A673 (cell line): ENCODE measurements at places on chromosomes 6 and 20. TPM values are rescaled to one million over a fixed set of nuclear protein-coding genes. Genes with fewer than 3 reads are reported as not detected.

The SSTR4 gene
- not detected in 2 replicates for total RNA-seq

The SPATA25 gene
- 1.9 and 2.0 TPM in 2 replicates for total RNA-seq

GRCh38 chr6:22399693-22400092 lies 102.9 kb upstream of the PRL start:
- DNase-seq, result no peak

- DNase-seq, result no peak
Measured at GRCh38 chr6:137230547-137230946, 11.4 kb upstream of the IFNGR1 start.

DNA sequence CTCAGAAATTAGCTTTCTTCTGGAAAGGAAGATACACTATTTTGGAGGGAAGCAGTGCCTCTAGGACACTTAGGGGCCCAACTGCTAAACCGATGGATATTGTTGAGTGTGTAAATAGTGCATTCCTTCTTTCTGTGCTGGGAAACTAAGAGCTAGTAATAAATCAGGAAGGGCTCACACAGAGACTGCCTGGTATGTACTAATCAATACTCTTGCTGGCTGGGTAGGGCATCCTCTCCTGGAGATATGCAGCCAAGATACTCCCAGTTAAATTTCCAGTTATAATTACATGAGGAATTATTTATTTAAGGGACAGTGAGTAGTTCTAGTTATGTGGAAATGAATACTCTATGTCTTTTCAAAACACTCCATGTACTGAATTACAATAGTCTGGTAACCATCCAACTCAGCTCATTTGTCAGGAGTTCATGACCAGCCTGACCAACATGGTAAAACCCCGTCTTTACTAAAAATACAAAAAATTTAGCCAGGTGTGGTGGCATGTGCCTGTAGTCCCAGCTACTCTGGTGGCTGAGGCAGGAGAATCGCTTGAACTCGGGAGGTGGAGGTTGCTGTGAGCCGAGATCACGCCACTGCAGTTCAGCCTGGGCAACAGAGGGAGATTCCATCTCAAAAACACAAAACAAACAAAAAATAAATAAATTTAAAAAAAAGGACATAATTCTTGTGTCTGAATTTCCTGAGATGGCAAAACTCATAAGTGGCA lies 100.0 kb downstream of the OR2B2 start:
- no peak for DNase-seq

The SIRPB2 gene
- total RNA-seq, result 3.1 and 4.0 TPM in 2 replicates

DNA sequence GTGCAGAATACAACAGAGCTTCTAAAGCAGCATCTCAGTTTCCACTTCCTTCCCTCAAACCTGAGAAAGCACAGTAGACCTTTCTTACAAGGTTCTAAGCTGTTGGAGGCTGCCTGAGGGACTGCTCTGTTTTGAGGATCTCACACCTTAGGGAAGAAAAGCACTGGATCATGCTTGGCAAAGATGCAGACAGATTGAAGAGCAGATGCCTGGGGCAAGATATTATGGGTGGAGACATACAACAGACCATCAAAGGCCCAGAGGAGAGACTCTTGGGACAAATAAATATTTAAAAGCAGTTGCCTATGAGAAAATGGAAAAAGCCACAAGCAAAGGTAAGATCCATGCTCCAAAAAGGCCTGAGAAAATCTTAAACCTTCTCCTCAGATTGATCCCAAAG lies 6.2 kb downstream of the ZNF337 start:
- no peak for DNase-seq

The C6orf52 gene
- 0.69 and 1.9 TPM in 2 replicates for total RNA-seq

The GPR31 gene
- total RNA-seq, result not detected in 2 replicates

DNA sequence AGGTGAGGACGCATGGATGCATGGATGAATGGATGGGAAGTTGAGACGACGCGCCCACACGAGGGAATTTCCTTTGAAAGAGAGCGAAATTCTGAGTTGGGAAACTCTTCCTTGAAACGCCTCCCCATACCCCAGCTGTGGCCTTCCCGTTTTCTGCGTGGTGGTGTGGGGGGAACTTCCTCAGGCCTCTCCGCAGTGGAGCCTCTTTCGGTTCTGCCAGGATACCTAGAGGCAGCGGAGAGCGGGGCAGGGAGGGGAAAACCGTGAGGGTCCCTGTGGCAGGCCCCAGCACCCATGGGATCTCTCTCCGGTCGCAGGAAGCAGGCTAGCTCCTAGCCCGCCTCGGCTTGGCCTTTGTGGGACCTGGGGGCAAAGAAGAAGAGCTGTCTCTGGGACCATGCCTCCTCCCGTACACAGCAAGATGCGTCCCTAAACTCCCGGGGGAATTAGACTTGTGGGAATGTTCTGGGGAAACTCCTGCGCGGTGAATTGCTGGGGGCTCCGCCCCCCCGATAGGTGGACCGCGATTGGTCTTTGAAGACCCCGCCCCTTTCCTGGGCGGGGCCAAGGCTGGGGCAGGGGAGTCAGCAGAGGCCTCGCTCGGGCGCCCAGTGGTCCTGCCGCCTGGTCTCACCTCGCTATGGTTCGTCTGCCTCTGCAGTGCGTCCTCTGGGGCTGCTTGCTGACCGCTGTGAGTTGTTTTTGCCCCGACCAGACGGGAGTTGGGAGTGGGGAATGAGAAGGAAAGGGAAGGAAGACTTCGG lies at the start of gene CD40:
TSS of gene CD40 (plus strand) at position 611 of the 764 bp plus-strand sequence. CDS start at position 641, 30 bp downstream.
- peak; percentile 96 for DNase-seq

GRCh38 chr20:34852298-34852697 lies 20.4 kb downstream of the GGT7 start:
- DNase-seq, result no peak

- DNase-seq, result no peak
Measured at GRCh38 chr6:170096191-170096802, 194.6 kb downstream of the DLL1 start.

GRCh38 chr6:56899311-56899710 lies 55.6 kb upstream of the BEND6 start:
- DNase-seq, result no peak

The CTAGE9 gene
- total RNA-seq, result not detected in 2 replicates

- DNase-seq, result no peak
Measured at GRCh38 chr6:8389036-8389818, 46.1 kb downstream of the SLC35B3 start.

- DNase-seq, result no peak
Measured at GRCh38 chr6:90293319-90293953, 3.2 kb downstream of the BACH2 start.

The PKIB gene
- 10.4 and 11.5 TPM in 2 replicates for total RNA-seq

- DNase-seq, result no peak
Measured at GRCh38 chr6:108837236-108837971, 10.8 kb upstream of the ARMC2 start.

DNA sequence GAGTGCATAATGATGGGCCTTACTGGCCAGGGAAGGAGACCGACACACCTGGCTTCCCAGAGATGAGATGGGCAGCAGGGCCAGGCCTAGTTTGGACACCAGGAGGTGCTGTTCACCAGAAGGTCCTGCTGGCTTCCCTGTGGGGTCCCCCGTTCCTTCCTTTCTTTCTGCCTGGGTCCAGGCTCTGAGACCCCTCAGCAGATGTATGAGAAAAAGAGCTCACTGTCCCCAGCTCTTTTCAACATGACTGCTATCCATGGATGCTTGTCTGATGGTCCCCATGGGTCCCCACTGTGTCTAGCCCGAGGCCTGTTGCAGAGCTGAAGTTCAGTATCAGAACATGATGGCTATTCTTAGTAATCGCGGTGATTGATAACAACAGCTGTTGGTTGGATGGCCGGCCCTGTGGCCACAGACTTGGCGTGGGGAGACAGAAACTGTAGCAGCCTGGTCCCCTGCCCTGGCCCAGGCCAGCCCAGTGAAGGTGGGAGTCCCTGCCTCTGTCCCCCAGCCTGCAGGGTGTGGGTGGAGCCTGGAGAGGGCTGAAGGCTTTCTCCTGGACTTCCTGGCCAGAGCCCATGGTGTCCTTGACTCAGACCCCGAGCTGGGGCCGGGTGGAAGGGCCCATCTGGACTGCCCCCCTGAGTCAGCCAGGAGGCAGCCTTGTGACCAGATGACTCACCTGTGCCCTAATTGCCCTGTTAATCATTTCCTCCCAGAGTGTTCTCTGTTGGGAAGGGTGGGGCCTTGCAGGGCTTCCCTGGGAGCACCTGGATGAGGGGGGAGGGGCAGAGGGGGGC lies 9.9 kb upstream of the BAK1 start:
- DNase-seq, result peak; percentile 56

DNA sequence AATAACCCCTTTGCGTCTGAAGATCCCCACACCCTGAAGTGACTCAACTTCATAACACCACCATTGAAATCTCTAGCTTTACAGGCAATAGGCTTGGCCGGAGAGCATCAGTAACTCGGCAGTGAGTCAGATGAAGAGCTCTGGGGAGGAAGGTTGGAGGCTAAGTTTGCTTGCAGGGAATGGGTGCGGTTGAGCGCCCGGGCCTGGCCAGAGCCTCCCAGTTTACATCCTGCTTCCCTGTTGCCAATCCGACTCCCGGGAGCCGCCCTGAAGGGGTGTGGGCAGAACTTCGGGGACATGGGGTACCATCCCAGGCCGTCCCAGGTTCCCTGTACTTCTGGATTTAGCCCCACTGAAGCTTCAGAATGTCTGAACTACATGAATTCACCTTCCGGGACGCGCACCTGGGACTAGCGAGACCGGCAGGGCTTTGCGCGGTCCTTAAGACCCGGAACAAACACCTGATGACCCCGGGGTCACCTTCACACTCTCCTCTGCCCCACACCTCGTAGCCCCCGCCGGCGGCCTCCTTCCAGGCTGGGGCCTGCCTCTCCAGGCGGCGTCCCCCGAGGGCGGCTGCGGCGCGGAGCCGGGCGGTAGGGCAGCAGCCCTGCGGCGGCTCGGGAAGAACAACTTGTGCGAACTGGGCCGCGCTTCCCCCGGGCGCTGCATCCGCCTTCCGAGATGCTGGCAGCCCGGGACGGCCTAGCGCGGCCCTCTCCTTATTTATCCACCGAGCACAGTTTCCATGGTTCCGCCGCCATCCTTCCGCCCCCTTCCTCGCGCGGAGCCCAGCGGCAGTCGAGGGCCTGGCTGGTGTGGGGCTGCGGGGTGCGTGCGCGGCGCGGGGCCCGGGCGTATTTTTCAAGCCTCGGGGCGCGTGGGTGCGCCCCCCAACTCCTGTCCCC lies 56.6 kb upstream of the RREB1 start:
- DNase-seq, result peak; percentile 55

GRCh38 chr20:58646703-58647102 lies 4.4 kb upstream of the STX16 start:
- DNase-seq, result no peak

GRCh38 chr6:155301867-155302266 lies 12.4 kb downstream of the TFB1M start:
- peak; percentile 74 for DNase-seq

DNA sequence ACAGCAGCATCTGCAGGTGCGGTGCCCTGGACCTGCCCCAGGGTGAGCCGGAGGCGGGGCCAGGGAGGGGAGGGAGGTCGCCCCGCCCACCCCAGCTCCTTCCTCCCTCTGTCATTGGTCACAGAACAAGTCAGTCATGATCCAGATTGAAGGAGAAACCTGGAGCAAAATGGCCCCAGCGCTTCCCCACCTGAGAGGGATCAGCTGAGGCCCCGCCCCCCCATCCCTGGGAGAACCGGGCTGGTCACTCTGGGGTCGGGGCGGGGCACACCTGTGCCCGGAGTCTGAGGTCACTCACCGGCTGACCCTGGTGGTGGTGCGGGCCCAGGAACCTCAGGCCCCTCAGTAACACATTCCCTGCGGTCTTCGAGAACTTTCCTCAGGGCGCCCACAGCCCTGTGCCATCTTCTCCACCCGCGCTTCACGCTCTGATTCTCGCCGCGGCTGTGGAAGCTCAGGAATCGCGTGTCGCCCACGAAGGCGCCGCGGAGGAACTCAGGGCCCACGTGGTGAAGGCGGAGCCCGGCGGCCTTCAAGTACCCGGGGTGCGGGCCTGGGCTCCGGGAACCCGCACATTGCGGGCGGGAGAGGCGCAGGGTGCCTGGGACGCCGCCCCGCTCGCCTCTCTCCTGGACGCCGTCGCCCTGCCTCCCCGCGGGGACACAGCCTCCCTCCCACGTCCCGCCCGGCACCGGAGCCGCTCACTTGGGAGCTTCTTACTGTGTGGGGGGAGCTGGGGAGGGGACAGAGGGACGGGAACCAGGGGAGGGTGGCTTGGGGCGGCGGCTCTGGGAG lies 36.4 kb upstream of the HLA-C start:
- DNase-seq, result peak; percentile 26

DNA sequence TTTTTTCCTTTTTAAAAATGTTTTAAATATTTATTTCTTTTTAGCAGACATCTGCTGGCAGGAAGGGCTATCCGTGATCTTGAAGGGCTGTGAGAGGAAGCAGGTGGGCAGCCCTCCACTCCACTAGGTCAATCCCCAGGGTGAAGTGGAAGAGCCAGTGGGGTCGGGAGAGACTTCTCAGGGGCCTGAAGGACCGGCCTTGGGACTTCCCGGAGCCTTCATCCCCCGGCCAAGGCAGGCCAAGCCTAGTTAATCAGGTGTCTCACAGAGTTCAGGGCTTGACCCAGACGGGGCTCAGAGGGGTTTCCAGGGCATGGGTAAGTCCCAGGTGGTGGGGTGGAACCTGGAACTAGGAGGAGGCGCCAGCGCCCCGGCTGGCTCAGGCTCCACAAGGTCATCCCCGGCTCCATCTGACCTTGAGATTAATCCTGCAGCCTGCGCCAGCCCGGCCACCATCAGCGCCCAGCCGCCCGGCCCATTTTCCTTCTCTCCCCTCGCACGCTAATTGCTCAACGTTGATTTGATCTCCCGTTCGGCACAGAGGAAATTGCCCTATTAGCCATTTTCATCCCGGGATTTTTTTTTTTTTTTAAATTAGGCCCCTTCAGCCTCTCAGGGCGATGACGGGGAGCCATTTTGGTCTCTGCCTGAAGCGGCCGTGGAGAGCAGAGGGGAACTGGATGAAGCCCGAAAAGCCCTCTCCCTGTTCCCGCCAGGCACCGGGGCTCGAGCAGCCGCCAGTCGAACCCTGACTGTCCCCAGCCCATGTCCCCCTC lies 44.4 kb downstream of the MDFI start:
- peak; percentile 11 for DNase-seq

GRCh38 chr20:36272547-36273220 lies 33.5 kb upstream of the DLGAP4 start:
- DNase-seq, result no peak

GRCh38 chr6:164114651-164115050 lies 700.1 kb downstream of the QKI start:
- DNase-seq, result no peak

The TRAPPC3L gene
- total RNA-seq, result not detected in 2 replicates

GRCh38 chr6:33999567-33999966 lies 146.3 kb downstream of the GRM4 start:
- DNase-seq, result no peak

DNA sequence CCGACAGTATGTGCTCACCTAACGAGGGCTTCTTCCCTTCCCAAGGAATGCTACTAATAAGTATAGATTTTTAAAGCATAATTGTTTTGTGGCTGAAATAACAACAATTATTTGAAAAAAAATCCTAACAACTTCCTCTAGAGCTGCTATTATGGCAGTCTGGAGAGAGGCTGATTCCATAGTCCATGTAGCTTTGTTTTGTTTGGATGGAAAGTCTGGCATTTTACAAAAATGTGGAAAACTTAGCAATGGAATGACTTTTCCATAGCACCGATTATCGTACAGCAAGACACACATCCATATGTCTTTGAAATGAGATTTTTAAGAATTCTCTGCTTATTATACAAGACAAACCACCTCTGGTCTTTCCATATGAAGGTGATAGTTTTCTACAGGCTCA lies 252.4 kb upstream of the TAB2 start:
- no peak for DNase-seq

The HLA-DOB gene
- 2.0 and 2.8 TPM in 2 replicates for total RNA-seq
